Thymus (tissue), 14 donors: ENCODE measurements at places on chromosomes 5 and 9.

DNA sequence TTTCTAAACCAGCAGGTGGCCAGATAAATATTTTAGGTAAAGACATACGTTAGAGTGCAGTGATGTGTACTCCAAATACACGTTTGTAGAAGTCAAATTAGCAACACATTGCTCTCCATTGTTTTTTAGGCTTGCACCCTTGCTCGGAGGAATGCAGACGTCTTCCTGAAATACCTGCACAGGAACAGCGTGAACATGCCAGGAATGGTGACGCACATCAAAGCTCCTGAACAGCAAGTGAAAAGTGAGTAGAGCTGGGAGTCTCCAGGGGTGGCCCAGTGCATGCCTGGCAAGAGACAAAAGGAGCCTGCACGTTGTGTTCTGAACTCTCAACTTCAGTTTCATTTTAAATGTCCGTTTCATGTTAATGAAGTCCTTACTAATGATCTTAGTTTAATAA lies 207.5 kb upstream of the OTULINL start:
- no peak for DNase-seq

DNA sequence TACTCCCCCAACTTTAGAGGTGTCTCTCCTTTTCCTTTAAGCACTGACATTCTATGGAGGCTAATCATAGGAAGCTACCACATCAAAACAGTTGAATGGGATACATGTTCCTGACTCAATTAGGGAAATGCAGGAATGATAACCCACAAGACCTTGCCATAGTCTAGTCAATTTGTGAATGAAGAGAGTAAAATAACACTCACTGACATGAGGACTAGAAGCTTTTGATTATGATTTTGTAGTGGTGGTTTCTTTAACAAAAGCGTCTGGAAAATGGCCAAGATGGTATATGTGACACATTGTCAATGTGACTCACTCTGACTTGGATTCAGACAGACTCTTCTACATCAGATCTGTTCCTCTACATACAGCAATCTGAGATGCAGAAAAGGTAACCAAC lies 13.7 kb upstream of the PRELID2 start:
- DNase-seq = no peak

DNA sequence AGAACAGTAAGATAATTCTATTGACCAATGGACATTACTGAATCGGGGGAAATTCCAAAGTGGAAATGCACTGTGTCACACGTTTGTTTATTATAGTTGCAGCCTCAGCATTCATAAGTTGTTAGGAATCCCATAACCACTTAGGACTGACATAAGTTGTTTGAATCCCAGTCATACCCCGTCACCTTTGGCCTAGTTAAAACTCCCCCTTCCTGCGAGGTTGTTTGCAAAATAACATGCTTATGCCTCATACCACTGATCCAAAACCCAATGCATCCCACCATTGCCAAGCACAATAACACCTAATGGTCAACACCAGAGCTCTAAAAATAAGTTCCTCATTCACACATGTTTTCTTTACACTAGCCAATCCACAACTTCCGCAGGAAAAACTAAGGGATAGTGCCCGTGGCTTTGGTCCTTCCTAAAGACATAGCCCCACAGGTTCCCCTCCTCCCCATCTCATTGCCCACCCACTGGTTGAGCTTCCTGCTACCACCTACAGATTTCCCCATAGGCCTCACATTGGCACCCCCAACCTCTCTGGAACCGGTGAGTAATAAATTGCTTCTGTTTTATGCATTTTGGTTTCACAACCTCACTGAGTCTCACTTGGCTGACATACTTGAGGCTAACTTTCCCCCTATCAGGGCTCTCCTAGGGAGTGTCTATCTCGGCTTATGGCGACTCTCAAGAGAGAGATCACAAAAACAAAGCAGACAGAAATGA lies 42.3 kb upstream of the MUSK start:
- no peak for DNase-seq

- DNase-seq = peak; percentile 25
Measured at GRCh38 chr9:91253488-91253887, 108.2 kb downstream of the AUH start.

DNA sequence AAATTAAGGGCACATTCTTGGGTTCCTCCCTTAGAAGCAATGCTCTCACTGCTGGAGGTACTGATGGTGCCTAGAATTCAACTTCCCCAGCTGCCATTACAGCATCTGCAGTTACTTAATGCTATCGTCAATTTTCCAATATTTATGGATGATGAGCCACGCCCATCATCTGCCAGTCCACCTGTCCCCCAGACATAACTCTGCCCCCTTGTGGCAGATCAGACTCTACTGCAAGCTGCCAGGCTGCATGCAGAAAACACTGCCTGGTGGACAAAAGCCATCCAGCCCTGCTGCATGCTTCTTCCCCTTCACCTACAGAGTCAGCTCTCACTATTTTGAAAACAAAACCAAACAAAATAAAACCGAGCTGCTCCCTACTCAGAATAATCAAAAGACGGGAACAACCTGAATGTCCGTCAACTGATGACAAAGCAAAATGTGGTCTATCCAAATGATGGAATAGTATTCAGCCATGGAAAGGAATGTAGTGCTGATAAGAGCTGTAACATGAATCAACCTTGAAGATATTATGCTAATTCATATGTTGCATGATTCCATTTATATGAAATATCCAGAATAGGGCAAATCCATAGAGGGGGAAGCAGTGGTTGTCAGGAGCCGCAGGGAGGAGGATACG lies 66.4 kb downstream of the RETREG1 start:
- no peak for DNase-seq

- no peak for DNase-seq
Measured at GRCh38 chr5:116788851-116789403, 214.3 kb upstream of the SEMA6A start.

DNA sequence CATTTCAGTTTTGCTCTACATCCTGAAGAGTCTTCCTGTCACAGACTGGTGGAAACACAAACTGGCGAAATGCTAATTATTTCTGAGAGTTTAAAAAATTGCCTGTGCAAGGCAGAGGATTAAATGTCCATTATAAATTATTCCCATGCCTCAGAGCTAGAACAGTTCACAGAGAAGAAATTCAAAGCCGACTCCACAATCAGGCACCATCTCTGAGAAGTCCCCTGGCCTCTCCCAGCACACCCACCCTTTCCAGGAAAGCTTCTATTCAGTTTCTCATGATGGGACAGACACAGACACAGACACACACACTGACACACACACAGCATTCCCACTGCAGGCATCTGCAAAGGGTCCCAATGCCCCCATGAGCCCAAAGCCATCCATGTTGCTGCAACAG lies 253.1 kb downstream of the DENND1A start:
- no peak for DNase-seq

- DNase-seq = no peak
Measured at GRCh38 chr5:72702881-72703434, 113.5 kb upstream of the TNPO1 start.

GRCh38 chr5:138792195-138792790 lies 39.1 kb downstream of the CTNNA1 start:
- DNase-seq = no peak

DNA sequence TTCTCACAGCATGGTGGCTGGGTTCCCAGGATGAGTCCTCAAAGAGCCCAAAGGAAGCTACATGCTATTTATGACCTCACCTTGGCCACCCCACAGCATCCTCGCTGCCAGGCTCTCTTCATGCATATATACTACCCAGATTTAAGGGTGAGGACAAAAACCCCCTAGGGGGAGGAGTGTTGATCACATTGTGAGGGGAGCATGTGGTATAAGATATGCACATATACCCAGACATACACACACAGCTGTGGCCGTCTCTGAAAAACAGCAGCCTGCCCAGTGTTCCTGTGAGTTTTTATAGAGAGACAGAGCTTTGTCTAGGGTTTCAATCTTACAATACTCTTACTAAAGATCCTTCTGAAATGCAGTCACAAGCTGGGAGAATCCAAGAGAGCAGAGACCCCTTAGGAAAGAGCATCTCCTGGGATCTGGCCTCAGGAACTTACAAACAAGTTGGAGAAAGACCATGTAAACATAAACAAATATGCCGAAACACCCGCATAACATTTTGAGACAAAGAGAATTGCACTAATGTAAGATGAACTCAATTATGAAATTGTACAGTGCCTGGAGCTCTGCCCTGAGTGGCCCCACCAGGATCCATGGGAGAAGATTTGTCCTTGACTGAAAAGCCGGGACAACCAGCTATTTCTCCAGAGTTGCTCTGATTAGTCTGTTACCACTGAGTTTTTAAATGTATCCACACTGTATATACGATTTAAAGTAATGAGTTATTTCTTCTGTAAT lies 146.4 kb downstream of the GADD45G start:
- DNase-seq = no peak

DNA sequence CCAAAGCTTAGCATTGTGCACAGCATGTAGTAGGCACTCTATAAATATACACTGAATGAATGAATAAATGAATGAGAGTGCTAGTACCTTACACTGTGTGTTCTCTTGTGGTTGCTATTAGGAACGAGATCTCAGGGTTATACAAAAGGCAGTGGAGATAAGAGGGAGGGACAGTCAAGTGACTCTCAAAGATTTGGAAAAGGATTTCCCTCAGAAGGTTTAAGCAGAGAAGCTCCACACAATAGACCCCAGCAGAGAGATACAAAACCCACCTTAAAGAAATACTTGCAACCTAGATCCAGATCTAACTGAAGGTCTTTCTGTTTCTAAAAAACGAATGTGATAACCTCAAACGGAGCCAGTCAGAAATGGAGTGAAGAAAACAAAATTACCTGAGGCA lies 11.8 kb upstream of the EFNA5 start:
- DNase-seq = no peak

DNA sequence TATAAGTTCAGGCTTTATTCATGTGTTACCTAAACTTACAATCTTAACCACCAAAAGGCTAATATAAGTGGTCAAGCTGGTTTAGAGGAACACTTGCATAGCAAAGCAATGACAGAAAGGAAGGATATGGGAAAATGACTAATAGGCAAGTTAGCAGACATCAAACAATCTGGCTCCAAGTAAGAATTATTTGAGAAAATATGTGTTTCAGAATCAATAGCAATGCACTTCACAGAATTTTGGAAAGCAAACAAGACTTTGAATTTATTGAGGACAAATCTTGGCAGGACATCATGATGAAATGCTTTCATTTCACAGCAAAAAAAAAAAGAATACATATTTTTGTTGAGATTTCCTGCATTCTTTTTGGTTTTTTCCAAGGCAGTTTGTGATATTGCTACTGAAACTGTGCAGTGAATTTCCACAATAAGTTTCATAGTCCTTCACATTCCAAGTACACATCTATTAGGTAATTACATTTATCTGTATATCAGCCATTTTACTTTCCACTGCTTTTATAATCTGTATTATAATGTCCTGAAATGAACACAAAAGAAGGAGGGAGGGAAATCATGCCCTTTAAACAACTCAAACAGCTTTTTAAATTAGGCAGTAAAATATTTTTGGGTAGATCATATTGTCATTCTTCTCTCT lies 417.9 kb downstream of the NR2F1-AS1 start:
- no peak for DNase-seq

DNA sequence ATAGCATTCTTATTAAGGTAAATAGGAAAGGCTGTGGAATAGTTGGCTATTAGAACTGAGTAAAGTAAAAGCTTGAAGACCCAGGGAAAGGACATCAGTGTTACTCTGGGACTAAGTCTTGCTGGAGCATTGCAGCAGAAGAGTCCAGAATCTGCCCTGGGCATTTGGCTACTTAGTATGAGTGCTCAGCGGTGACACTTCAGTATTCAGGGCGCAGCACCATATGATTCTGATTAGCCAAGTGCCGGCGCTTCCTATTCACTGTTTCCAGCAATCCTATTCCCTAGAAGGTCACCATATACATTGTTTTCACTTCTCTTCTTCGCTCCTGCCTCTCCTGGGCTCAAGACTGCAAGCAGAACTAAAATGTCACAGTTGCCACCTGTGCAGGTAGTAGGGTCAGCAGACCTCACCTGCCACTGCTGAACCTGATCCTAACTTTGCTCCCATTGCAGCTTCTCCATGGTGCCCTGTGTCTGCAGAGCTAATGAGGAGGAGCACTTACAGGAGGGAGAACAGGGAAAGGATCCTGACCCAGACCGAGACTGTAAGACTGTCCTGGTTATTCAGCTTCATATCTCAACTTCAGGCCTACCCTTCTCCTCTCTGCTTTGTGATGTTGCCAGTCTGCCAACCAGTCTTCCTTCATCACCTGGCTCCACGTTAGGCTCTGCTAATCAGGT lies 313.6 kb upstream of the PIK3R1 start:
- DNase-seq = no peak

- DNase-seq = no peak
Measured at GRCh38 chr9:2524601-2525000, 97.0 kb upstream of the VLDLR start.

DNA sequence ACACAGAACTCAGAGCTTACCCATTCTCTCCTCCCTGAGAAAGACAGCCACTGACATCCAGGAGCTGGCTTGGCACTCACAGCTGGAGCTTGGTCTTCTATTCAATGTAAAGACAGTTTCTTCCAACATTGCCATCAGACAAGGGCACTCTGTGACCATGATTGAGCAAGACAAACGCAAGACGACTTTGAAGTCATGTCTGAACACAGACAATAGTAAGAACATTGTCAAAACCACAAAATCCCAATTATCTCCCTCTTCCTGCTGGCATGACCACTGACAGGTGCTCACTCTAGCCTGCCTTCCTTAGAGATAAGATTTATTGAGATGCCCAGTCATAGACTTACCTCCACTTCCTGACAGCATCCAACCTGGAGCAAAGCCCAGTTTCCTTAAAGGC lies 328.0 kb downstream of the MSX2 start:
- no peak for DNase-seq
